CD4-positive, CD25-positive, alpha-beta regulatory T cell (primary cell): ENCODE measurements at places on chromosomes 1 and 21.

- peak; percentile 42 for DNase-seq
Observed at GRCh38 chr1:46522184-46522968, 29.1 kb downstream of the KNCN start.

- DNase-seq, result no peak
Observed at GRCh38 chr1:32939655-32940371, 24.8 kb downstream of the RNF19B start.

GRCh38 chr1:240098534-240098933 lies 6.9 kb downstream of the FMN2 start:
- no peak for DNase-seq

GRCh38 chr1:229253151-229253974 lies 17.5 kb upstream of the RAB4A start:
- no peak for DNase-seq

- no peak for DNase-seq
Observed at GRCh38 chr21:37670883-37671282, 245.4 kb downstream of the KCNJ6 start.

DNA sequence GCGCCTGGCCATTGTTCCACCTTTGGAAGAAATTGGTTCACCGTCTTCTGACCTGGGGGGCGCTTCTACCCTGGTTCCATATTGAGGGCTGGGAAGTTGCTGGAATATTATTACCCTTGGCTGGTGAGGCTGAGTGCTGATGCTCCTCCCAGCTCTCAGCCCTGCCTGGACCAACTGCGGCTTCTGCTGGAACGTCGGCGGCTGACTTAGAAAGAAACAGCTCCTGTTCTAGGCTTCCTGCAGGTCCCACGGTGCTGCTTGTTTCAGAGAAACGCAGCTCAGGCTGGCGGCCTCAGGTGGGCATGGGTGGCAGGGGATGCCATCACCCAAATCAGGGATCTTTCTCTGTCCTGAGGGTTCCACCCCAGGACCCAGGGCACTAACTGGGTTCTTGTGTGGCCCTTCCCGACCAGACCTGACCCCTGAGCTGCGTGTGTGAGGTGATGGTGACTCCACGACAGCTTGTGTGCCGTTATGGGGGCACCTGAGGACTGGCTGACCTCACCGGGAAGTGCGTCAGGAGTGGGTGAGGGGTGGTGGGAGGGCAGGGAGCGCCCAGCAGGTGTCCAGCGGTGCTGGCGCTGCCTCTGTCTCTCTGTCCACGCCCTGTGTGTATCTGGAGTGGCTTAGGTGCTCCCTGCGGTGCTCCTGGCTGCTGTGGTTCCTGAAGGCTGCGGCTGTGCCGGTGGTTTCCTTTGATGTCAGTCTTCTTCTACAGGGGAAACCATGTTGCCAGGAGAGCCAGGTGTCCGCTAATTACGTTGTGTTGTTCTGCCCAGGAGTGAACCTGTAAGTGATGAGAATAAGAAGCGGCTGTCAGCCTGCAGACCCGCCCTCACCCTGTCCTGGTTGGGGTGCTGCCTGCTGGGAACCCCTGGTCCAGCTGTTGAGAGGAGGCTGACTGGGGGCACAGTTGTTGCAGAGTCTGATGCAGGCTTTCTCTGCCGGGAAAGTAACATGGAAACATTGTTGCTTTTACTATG lies 8.9 kb downstream of the SKI start:
- DNase-seq, result peak; percentile 63

GRCh38 chr1:165928075-165928731 lies 100.8 kb downstream of the UCK2 start:
- DNase-seq, result no peak

GRCh38 chr1:230204842-230205241 lies 137.8 kb downstream of the GALNT2 start:
- no peak for DNase-seq

GRCh38 chr1:48105165-48105564 lies 108.0 kb upstream of the TRABD2B start:
- DNase-seq, result no peak

GRCh38 chr1:46623743-46624644 lies 7.4 kb upstream of the MOB3C start:
- DNase-seq, result no peak

DNA sequence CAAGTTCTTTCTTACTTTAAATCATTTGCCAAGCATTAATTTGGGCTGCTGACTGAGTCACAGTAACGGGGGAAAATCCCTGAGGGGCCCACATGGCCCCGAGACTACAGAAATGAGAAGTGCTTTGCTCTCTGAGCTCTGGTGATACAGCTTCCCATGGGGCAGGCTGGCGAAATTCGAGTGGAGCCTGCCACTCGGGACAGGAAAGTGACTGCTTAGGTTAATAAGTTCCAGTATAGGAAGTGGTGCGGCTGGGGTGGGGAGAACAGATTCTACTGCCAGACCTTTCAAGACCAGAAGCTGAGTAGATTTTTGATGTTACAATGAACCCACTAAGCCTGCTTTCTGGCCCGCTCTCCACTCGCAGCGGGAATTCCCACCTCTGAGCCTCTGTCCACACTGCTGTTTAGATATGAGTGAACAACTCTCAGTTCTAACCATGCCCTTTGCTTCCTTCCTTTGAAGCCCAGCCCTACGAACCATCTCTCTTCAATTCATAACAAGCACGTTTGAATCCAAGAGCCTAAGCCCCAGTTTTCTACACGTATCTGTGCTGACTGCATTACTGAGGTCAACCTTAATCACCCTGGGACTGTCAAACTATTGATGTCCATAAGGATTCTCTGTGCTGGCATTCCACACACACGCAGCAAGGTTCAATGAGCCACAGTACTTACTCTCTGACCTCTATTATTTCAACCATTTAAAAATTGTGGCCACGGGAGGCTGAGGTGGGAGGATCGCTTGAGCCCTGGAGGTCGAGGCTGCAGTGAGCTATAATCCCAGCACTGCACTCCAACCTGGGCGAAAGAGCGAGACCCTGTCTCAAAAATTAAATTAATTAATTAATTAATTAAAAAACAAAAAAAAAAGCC lies 9.6 kb downstream of the ZBTB17 start:
- peak; percentile 68 for DNase-seq

GRCh38 chr1:205744403-205744802 lies 5.6 kb downstream of the NUCKS1 start:
- DNase-seq, result no peak

DNA sequence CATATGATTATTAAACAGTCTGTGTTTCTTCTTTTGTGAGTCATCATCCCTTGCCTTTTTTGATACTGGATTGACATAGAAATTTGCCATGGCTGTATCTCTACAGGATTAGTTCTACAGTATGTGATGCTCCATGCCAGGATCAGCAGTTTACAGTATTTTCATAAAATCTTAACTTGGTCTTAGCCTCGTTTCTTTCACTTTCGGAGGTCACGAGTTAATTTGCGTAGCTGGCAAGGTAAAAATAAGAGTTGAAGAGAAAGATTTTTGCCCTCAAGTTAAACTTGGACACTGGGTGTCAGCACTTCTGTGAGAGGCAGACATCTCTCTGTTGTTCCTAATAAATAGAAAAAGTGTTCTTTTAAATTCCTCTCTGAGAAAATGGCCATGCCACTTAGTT lies 79.1 kb downstream of the CACNA1E start:
- DNase-seq, result no peak

DNA sequence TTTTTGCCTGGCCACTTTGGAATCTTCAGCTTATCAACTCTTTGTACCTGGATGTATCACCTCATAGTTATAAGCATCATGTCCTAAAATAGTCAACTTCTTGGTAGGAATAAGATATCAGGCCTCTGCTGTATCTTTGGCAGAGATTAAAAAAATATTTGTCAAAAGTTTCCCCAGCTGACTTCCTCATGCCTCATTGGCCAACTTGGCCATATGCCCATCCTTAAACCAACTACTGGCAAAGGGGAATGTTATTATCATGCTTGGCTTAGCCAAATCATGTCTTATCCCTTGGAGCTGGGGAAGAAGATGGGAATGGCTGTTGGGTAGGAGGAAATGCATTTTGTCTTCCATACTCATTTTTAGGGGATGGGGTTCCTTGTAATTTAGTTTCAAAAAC lies 23.4 kb downstream of the NFASC start:
- DNase-seq, result no peak

DNA sequence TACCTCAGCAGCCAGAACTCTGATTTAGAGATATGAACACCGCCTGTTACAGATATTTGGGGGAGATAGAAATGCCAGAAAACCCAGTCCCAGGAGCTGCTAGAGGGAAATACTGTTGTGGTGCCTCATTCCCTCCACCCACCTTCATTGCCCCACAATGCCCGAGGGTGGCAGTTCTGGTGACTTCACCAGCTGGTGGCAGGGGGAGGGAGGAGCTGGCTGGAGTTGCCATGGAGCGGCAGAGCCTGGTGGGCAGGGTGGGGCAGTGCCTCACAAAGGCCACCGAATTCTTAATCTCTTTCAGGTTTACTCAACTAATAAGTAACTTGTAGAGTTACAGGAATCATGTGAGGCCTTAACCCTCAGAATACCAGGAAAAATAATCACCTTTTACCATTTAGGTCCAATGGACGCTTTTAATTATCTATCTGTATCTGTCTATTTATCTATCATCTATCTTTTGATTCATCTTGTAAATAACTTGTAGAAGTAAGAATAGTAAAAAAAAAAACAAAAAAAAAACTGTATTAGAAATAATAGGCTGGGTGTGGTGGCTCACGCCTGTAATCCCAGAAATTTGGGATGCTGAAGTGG lies 11.7 kb upstream of the S100A11 start:
- DNase-seq, result no peak

- DNase-seq, result no peak
Observed at GRCh38 chr21:29625990-29626389, 313.8 kb downstream of the GRIK1 start.

GRCh38 chr1:218478336-218478735 lies 133.2 kb downstream of the TGFB2 start:
- DNase-seq, result no peak

DNA sequence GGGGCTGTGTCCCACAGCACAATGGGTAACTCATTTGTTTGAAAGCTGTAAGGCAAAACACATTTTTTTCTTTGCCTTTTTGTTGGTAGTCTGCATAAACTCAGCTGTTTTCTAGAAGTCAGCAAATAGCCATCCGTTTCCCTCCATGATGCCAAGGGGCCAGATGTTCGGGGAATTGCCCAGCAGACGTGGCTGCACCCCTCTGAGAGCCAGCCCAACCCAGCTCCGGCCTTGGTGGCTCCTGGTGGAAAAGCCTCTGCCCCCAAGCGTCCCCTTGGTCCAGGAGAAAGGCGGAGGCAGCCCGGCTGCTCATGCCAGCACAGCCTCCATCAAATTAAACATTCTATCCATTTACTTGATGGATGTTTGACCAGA lies 58.4 kb upstream of the ADARB1 start:
- no peak for DNase-seq

DNA sequence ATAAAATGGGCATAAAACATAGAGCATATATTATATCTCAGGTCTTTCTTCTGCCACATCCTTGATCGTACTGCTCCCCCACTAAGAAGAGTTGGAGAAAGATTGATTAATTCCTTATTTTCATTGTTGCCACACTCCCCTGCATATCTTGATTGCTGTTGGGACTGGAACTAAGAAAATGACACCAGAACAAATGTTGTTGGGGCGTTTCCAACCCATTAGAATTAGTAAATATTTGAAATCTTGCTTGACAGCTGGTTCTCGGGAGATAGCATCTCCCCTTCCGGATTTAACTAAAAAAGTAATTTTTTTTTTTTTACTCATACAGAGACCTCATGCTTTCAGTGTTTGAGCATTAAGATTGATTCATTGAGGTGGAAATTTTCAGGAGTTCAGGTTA lies 493.0 kb upstream of the PLXNA2 start:
- DNase-seq, result no peak

DNA sequence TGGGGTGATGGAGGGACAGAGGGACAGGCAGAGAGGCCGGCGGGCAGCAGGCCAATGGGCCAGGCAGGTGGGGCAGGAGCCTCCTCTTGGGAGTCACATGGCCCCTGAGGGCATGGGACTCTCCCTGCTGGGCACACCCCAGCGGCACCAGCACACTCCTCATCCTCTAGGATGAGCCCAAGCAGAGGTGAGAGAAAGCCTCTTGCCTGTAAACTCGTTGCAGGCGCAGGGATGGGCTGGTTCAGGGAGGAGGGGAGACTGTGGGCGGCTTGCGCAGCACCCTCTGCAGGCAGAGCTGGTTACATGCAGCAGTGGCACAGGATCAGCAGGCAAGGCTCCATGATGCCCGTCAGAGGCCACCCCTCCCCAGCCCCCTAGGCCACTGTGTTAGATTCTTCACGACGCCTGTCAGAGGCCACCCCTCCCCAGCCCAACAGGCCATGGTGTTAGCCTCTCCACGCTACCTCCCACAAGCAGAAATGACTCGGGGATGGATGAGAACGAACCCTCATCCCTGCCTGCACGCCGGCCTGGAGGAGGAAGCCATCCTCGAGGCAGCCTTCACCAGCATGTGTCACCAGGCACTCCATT lies 209.7 kb upstream of the VAMP3 start:
- DNase-seq, result no peak

DNA sequence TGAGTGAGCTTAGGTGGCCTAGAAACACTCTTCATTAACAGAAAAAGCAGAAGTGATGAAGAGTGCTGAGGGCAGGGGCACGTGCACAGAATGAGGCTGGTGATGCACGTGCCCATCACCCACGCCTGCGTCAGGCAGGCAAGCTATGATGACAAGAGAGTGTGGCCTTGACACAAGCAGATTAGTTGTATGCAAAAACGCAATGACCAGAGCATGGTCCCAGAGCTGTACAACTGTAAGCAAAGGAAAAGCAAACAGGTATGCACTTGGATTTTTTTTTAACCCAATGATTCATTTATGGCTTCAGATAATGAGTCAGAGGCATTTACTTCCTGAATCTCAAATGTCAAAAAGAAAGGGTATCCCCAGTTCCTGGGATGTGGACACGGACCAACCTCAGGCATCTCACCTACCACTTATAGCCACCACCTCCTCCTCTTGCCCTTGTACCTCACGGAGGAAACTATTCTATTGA lies 9.1 kb upstream of the TMEM61 start:
- no peak for DNase-seq

- DNase-seq, result peak; percentile 83
Observed at GRCh38 chr1:109532365-109533136, 7.1 kb upstream of the GPR61 start.

DNA sequence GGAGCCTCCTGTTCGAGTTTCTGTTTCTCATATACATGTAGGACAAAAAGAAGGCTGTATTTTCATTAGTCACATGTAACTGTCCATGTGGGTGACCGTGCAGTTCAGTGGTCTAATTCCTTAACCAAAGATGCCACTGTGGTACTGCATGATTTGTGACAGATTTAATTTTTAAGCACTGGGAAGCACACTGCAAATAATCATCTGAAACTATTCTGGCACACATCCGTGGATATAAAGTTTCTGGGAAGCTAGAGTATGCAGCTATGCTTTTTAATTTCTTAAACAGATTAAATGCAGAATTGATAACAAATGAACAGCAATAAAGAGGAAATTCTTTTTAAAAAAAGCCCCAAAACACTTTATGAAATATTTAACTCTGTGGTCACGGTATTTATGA lies 254.8 kb downstream of the LMO4 start:
- no peak for DNase-seq

GRCh38 chr1:16326833-16327404 lies 25.4 kb downstream of the FBXO42 start:
- DNase-seq, result peak; percentile 9

DNA sequence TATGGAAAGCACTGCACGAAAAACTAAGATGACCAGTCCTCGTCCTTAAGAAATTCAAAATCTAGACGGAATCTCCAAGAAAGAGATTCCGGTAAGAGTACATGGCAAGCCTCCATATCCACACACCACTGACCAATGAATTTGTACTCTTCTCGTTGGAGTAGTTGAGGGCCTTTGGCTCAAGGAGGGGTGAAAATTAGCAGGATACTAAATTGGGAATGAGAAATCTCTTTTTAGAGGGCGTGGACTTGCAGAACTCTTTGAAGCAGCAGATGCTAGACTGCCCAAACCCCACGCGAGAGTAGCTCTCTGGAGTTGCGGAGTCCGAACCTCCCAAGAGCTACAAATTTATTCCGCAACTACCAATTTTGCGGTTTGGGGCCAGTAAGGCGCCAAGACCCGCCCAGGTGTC lies 872 bp upstream of the PPP2R5A start:
- no peak for DNase-seq
